ENCODE measurements at places on chromosomes 2 and 18. TPM values are rescaled to one million over a fixed set of nuclear protein-coding genes. Genes with fewer than 3 reads are reported as not detected.

Gene LIMS2
- total RNA-seq, result 9.6 TPM

Gene GATA6
- 7.7 TPM for total RNA-seq

Gene GRB14
- not detected for total RNA-seq

Gene FAM237A
- not detected for total RNA-seq

Gene TUBB6
- 277 TPM for total RNA-seq

Gene SFT2D3
- total RNA-seq, result 8.2 TPM

Gene LIPT1
- 2.0 TPM for total RNA-seq

Gene CD207
- total RNA-seq, result not detected

Gene KLHL41
- total RNA-seq, result 0.14 TPM

Gene FER1L5
- under 0.01 TPM for total RNA-seq

Gene LGALSL
- 4.4 TPM for total RNA-seq

Gene NTSR2
- not detected for total RNA-seq

Gene ACMSD
- not detected for total RNA-seq

Gene LIPG
- total RNA-seq, result 38.1 TPM

Gene ALK
- not detected for total RNA-seq

Gene NGEF
- 0.57 TPM for total RNA-seq

Gene CPO
- total RNA-seq, result not detected

Gene ANO7
- 0.22 TPM for total RNA-seq

Gene IL1RN
- not detected for total RNA-seq

Gene LCT
- total RNA-seq, result not detected

Gene EFHD1
- total RNA-seq, result 0.14 TPM

Gene FEV
- not detected for total RNA-seq

Gene LRRC30
- total RNA-seq, result not detected

Gene CAPN14
- total RNA-seq, result not detected

Gene EN1
- not detected for total RNA-seq

Gene LINC00305
- total RNA-seq, result not detected

Gene SCN1A
- not detected for total RNA-seq

Gene BMP10
- 0.44 TPM for total RNA-seq

Gene SNORC
- 2.2 TPM for total RNA-seq

Gene VSNL1
- 0.22 TPM for total RNA-seq

Gene EMILIN2
- total RNA-seq, result 15.0 TPM

Gene CRYGC
- not detected for total RNA-seq

Gene HRH4
- total RNA-seq, result under 0.01 TPM

Gene SERPINB11
- total RNA-seq, result not detected

Gene COBLL1
- total RNA-seq, result 8.9 TPM

Gene XIRP2
- total RNA-seq, result 1.9 TPM

Gene SPP2
- not detected for total RNA-seq

Gene IL36RN
- total RNA-seq, result under 0.01 TPM

Gene FECH
- total RNA-seq, result 31.1 TPM

Gene CNDP1
- 0.22 TPM for total RNA-seq

Gene OTX1
- not detected for total RNA-seq

Gene ICOS
- total RNA-seq, result not detected

Gene LIMS4
- 18.6 TPM for total RNA-seq

Gene KLHL29
- total RNA-seq, result 3.1 TPM

Gene SLC14A1
- 18.2 TPM for total RNA-seq

Gene DNAH7
- total RNA-seq, result 1.1 TPM

Gene MARCHF4
- 8.7 TPM for total RNA-seq

Gene ZAP70
- not detected for total RNA-seq

Gene GBX2
- total RNA-seq, result 0.66 TPM

Gene MGAT4A
- 0.22 TPM for total RNA-seq

Gene DNAJC5G
- total RNA-seq, result not detected

Gene LYPD6
- total RNA-seq, result 12.0 TPM

Gene SERPINB10
- 1.1 TPM for total RNA-seq

Gene ADAM17
- 42.5 TPM for total RNA-seq

Gene NPPC
- not detected for total RNA-seq

Gene CCDC74A
- total RNA-seq, result 5.9 TPM
